Smooth muscle cell of trachea (primary cell): ENCODE measurements at places on chromosomes 7 and 10. TPM values are rescaled to one million over a fixed set of nuclear protein-coding genes. Genes with fewer than 3 reads are reported as not detected.

C10orf62 gene
- total RNA-seq = 0.15 TPM in 1 of 2 replicates, not detected in the other

PDE6C gene
- not detected in 2 replicates for total RNA-seq

TRUB1 gene
- total RNA-seq = 24.1 and 31.7 TPM in 2 replicates

FAM237B gene
- total RNA-seq = not detected in 2 replicates

SCART1 gene
- 3.0 and 3.9 TPM in 2 replicates for total RNA-seq

PPP1R17 gene
- not detected in 2 replicates for total RNA-seq

C7orf33 gene
- not detected in 2 replicates for total RNA-seq

SUN3 gene
- total RNA-seq = not detected in 2 replicates

RNF148 gene
- total RNA-seq = 0.33 and 1.3 TPM in 2 replicates

GARIN1A gene
- 1.5 TPM in 2 replicates for total RNA-seq

NUTM2D gene
- 2.2 and 4.1 TPM in 2 replicates for total RNA-seq
